HS-5 (cell line): ENCODE measurements at places on chromosomes 11 and 22.

DNA sequence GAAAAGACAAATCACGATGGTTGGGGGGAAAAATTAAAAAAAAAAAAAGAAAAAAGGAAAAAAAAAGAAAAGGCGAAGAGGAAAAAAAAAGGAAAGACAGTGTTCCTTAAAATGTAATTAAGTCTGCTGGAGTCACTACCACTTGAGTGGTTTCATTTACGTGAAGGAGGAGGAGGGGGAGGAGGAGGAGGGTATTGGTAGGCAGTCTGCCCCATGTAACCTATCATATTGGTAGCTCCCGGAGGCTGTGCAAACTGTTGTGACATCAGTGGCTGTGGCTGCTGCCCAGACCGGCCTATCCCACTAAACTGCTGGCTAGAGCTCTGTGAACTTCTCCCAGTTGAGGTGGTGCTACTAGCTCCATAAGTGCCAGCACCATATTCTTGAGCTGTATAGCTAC is 17.9 kb downstream of the KDELR3 start:
- DNase-seq, result no peak

DNA sequence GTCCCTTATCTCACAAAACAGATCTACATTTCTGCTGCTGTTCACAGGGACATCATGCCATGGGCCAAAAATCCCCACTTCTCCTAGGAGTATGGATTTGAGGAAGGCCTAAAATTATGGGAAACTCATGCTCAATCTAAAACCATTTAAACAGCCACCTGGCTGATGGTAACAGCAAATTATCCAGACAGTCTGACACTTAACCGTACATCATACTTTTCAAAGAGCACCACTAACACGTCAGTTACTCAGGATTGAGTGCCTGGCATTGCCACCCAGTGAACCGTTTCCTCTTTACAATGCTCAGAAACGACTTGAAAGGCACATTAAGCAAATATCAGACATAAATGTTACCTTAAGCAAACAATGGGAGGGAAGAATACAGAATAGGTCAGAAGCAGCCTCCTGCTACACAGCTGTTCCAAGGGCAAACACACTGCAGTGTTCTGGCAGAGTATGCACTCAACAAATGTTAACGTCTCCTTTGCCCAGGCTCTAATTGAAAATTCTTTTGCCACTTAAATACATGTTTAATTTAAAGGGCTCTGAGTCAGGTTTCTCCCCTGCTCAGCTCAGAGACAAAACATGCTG is 18.8 kb upstream of the SLC36A4 start:
- no peak for DNase-seq

GRCh38 chr11:86013713-86014112 is 55.2 kb downstream of the PICALM start:
- no peak for DNase-seq

DNA sequence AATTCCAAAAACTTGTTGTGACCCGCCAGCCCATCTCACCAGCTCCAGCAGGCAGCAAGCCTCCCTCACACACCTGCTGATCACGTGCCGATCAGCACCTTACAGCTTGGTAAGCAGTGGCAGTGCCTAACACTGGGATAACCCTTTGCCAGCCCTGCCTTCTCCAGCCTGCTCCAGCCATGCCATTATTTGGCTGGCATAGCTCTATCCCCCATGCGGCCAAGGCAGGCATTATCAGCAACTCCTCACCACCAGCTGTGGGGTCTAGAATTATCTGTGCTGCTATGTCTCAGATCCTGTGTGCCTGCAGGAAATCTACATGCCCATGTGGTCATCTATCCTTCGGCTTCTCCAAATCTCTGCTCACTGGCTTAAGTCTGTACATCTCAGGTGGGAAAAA is 215.0 kb downstream of the ST3GAL4 start:
- no peak for DNase-seq

DNA sequence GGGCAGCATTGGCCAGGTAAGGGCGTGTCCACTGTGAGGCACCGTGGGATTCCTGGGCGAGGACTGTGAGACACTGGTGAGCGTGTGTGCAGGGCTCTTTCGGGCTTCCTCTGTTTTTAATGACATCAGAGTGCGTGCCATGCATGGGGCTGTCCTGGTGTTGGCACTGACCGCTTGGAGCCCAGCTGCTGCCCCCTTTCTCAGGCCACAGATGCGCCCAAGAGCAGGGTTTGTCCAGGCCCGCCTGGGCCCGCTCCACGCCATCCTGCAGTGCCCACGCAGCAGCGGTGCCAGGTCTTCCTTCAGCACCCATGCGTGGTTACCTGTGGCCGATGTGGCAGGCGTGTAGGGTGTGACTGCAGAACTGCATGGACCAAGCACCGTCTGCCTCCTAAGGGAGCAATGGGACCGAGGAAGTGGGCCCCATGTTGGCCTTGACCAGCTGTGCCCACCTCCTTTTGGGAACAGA is 72.3 kb upstream of the SEPTIN5 start:
- no peak for DNase-seq

GRCh38 chr11:35218956-35219355 is 80.0 kb downstream of the CD44 start:
- no peak for DNase-seq

DNA sequence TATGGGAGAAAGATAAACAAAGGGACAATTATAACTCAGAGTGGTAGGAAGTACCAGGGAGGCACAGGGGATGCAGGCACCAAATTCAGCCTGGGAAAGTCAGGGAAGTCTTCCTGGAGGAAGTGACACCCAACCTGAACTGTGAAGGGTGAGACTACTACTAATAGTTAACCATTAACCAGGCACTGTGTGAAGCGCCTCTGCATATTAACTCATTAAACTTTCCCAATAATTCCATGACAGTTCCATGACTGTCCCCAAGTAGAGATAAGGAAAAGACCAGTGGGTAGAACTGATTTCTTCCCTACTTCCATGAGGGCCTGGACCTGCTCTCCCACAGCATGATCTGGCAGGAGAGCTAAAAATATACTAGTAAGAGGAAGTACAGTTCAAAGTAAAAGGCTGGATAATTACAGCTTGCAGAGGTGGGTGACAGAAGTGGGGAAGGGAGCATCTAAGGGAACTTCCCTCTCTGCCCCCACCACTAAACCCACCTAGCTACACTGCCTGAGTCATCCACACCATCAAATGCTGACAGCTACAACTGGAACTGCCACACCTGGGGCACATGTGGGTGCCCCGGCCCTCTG is 4.7 kb upstream of the AP1B1 start:
- DNase-seq, result no peak

GRCh38 chr11:77079666-77080065 is 12.9 kb downstream of the CAPN5 start:
- DNase-seq, result no peak

GRCh38 chr11:64621283-64622019 is 30.4 kb downstream of the SLC22A12 start:
- DNase-seq, result no peak

DNA sequence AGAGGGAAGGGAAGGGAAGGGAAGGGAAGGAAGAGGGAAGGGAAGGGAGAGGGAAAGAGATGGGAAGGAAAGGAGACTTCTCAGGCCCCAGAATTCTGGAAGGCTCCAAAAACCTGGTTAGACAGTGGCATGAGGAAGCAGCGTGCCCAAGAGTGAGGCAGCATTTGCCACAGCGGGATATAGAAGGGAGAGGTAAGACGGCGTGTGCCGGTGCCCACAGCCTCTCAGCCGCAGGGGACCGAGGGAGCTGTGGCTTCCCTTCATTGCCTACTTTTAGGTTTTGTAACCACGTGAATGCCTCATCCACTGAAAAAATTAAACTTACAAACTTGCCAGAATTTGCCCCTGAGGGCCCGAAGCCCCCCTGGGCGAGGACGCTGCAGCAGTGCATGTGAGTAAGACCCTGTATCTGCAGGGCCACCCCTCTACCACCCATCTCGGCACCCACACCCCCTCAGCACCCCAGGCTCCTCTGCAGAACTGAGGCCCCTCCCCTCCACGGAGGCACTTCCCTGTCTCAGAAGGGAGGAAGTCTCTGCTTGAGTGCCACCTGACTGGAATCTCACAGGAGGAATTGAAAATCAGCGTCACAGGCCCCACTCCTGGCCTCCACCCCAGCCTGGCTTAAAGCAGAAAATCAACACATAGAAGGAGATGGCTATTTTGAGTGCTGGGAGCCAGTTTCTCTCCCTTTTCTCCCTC is 58.1 kb downstream of the LINC01488 start:
- no peak for DNase-seq

DNA sequence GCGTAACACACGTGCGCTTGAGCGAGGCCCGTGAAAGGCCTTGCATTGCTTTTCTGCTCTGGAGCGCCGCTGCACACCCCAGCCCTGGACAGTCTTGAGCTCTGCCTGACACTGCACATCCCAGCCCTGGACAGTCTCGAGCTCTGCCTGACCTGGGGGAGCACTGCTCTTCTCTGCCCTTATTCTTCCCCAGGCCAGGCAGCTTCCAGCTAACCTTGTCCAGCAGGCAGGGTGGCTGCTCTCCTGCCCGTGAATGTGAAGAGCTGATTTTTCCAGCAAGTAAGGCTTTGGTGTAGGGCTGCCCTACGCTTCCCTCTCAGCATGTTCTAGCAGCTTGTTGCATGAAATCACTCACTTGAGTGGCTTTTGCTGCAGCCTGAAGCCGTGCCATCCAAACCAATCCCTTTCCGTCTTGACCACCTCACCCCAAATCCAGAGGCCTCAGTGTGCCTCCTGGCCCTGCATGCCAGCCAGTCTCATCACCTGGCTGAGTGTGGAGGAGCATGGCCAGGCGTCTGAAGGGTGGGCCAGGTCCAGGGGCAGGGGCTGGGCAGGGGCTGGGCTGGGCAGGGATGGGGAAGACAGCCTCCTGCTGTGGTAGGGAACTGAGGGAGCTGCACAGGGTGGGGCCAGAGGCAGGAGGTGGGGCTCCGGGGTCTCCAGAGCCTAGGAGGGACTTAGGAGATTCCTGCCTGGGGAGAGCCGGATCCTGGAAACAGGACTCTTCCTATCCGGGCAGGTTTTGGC is 89.5 kb upstream of the B3GAT1 start:
- DNase-seq, result no peak
